ENCODE measurements at places on chromosomes 4 and X. TPM values are rescaled to one million over a fixed set of nuclear protein-coding genes. Genes with fewer than 3 reads are reported as not detected.

- H3K4me1 ChIP-seq: no peaks in the 10 kb centered on the region
- no peak overlapping the region for H3K27ac ChIP-seq
- H3K4me3 ChIP-seq: no peak overlapping the region
- H3K27me3 ChIP-seq: no peaks in the 10 kb centered on the region
These were observed 1263.5 kb downstream of the PCDH7 start for GRCh38 chr4:31983677-31984076.

- peaks cover 3% of the 10 kb centered on the region for H3K27me3 ChIP-seq
- H3K36me3 ChIP-seq: no peaks in the 10 kb centered on the region
- peak; percentile 89 for DNase-seq
- H3K27ac ChIP-seq: peak overlapping the region; percentile 58
- H3K4me1 ChIP-seq: peaks cover 51% of the 10 kb centered on the region
These were observed 4.1 kb downstream of the ENPEP start for GRCh38 chr4:110480031-110480549.

- peaks cover 6% of the 10 kb centered on the region for H3K27me3 ChIP-seq
- H3K4me1 ChIP-seq: peaks cover 33% of the 10 kb centered on the region
- no peak overlapping the region for H3K4me3 ChIP-seq
- H3K27ac ChIP-seq: no peak overlapping the region
These were observed 126.3 kb downstream of the FBXO8 start for GRCh38 chr4:174157106-174157607.

DNA sequence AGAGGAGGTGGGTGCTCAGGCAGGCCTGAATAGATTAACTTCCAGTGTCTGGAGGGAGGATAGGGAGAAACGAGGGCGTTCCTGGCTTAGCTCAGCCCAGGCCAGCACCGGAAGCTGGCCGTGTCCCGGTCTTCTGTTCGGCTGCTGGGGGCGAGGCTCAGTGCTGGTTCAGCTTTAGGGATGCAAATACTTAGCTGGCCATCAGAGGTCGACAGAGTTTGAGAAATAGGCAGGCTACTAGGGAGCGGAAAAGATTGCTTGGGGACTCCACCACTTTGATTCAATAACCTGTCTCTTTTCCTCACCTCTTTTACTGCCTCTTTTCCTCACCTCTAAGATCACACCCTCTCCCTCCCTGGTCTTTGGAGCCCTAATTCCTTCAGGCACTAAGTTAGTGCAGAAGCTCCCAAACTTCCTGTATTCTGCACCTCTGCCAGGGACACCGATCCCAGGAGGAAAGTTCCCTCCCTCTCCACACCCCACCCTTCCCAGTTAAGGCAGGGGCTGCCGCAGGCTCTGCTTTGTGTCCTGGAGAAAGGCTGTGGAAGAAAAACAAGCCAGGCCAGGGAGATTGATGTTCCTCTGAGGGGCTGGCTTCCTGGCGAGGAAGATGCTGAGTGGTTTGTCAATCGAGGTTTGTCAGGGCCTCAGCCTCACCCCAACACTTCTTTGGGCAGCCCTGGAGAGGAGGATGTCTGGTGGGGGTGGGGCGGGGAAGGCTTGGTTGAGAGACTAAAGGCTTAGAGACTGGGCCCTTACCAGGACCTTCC is 6.0 kb upstream of the EFNB1 start:
- peak; percentile 36 for DNase-seq
- H3K4me3 ChIP-seq: no peak overlapping the region
- no peak overlapping the region for H3K27ac ChIP-seq

- peak; percentile 31 for DNase-seq
- H3K4me3 ChIP-seq: peak overlapping the region; percentile 54
- H3K27me3 ChIP-seq: no peaks in the 10 kb centered on the region
- peak overlapping the region; percentile 88 for H3K27ac ChIP-seq
- H3K36me3 ChIP-seq: peaks cover 24% of the 10 kb centered on the region
These were observed 102.6 kb downstream of the PDE5A start for GRCh38 chr4:119525771-119526712.

- no peak for DNase-seq
- no peak overlapping the region for H3K4me3 ChIP-seq
- peaks cover 4% of the 10 kb centered on the region for H3K27me3 ChIP-seq
- no peaks in the 10 kb centered on the region for H3K36me3 ChIP-seq
These were observed 4.7 kb downstream of the NKX1-1 start for GRCh38 chr4:1401409-1402020.

- H3K4me3 ChIP-seq: no peak overlapping the region
- no peak for DNase-seq
These were observed 38.0 kb downstream of the TRIM2 start for GRCh38 chr4:153241970-153242838.

GRCh38 chrX:78710171-78710570 is 37.3 kb upstream of the LPAR4 start:
- H3K27ac ChIP-seq: no peak overlapping the region
- H3K27me3 ChIP-seq: peaks cover 1% of the 10 kb centered on the region
- no peak for DNase-seq
- H3K4me1 ChIP-seq: no peaks in the 10 kb centered on the region

GRCh38 chr4:98658287-98659105 is at the start of gene TSPAN5:
Gene TSPAN5 (minus strand): TSS chr4:98658611.
- H3K36me3 ChIP-seq: peaks cover 14% of the 10 kb centered on the region
- H3K27me3 ChIP-seq: 0 out of 2 replicates have a peak, but pooled peaks cover 3% of the 10 kb centered on the region
- DNase-seq: peak; percentile 67
- H3K4me3 ChIP-seq: peak within 1 kb of the TSS; percentile 99

DNA sequence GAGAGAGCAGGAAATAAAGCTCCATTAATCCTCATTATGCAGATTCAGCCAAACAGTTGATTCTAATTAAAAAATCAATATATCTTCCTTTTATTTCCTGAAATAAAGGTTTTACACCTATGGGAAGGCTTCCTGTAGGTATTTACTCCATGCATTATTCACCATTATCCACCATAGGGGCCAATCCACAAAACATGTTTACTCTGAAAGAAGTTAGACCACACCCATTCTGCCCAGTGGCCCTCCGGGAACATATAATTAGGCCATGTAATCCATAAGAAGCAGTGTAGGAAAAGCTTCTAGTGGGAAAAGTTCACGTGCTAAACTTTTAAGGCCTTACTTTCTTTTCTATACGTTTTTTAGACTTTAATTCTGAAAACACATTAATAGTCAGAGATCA is 57.7 kb downstream of the SAT1 start:
- H3K4me3 ChIP-seq: no peak overlapping the region
- H3K27me3 ChIP-seq: no peaks in the 10 kb centered on the region
- no peak overlapping the region for H3K27ac ChIP-seq
- no peaks in the 10 kb centered on the region for H3K4me1 ChIP-seq
- DNase-seq: no peak

GRCh38 chr4:159400558-159401225 is 297.8 kb downstream of the RAPGEF2 start:
- H3K4me3 ChIP-seq: peak overlapping the region; percentile 77
- peak overlapping the region; percentile 97 for H3K27ac ChIP-seq
- peaks cover 51% of the 10 kb centered on the region for H3K4me1 ChIP-seq
- H3K27me3 ChIP-seq: no peaks in the 10 kb centered on the region

- no peak for DNase-seq
- no peaks in the 10 kb centered on the region for H3K36me3 ChIP-seq
- no peak overlapping the region for H3K4me3 ChIP-seq
- H3K27ac ChIP-seq: no peak overlapping the region
These were observed 109.7 kb downstream of the RTL5 start for GRCh38 chrX:72021975-72022374.

GRCh38 chr4:145735827-145736226 is 55.9 kb downstream of the C4orf51 start:
- no peak for DNase-seq
- peak overlapping the region; percentile 89 for H3K4me3 ChIP-seq
- peak overlapping the region; percentile 100 for H3K27ac ChIP-seq
- no peaks in the 10 kb centered on the region for H3K27me3 ChIP-seq
- peaks cover 62% of the 10 kb centered on the region for H3K4me1 ChIP-seq
- no peaks in the 10 kb centered on the region for H3K36me3 ChIP-seq

The NWD2 gene
- total RNA-seq: not detected

The F9 gene
- not detected for total RNA-seq

The EDA gene
- total RNA-seq: 0.34 TPM

DNA sequence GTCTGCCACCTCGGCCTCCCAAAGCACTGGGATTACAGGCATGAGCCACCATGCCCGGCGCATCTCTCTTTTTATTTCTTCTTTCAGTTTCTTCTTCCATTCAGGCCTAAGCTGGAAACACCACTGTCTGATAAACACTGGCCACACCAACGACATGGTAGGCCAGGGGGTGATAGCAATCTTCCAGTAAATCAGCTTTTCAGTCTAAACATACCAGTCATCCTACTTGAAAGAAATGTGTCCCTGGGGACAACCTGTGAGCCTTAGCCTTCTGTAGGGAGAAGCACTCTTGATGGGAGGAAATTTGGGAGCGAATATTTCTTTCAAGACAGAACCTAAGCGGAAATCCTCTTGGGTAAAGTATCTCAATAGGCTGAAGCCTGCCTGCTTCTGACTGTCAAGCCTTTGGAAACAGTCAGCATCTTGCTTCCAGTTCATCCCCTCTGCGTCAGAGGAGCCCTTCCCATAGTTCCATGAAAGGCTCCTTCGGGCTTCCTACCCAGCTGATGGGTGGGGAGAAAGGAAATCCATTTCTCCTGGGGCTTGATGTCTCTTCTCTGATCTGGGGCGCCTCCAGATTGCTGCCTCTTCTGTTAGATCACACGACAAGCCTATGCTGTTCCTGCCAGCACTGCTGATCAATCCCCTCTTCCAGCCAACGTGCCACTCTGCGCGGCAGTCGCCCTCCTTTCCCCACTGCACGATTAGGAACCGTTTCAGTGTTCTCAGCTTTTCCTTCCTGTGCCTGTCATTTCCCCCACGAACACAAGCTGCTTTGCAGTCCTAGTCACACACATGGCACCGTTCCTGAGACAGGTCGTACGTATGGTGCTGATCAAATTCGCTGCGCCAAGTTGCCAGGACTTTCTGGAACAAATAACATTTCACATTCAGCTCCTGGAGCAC is 49.5 kb upstream of the CBR4 start:
- H3K4me3 ChIP-seq: peak overlapping the region; percentile 74
- peaks cover 46% of the 10 kb centered on the region for H3K4me1 ChIP-seq
- DNase-seq: no peak

- DNase-seq: peak; percentile 9
- H3K36me3 ChIP-seq: no peaks in the 10 kb centered on the region
- H3K27ac ChIP-seq: no peak overlapping the region
- peaks cover 6% of the 10 kb centered on the region for H3K27me3 ChIP-seq
These were observed 7.0 kb downstream of the SFRP2 start for GRCh38 chr4:153781717-153782416.

The CCKAR gene
- total RNA-seq: not detected

- no peak overlapping the region for H3K27ac ChIP-seq
- H3K27me3 ChIP-seq: no peaks in the 10 kb centered on the region
- DNase-seq: no peak
These were observed 381.9 kb downstream of the PRDM5 start for GRCh38 chr4:120540625-120541024.

- peaks cover 8% of the 10 kb centered on the region for H3K27me3 ChIP-seq
- no peak overlapping the region for H3K4me3 ChIP-seq
- H3K36me3 ChIP-seq: no peaks in the 10 kb centered on the region
- H3K27ac ChIP-seq: no peak overlapping the region
- no peaks in the 10 kb centered on the region for H3K4me1 ChIP-seq
- no peak for DNase-seq
These were observed 160.8 kb downstream of the MGST2 start for GRCh38 chr4:139826426-139826825.

The PAGE2B gene
- total RNA-seq: not detected

- no peaks in the 10 kb centered on the region for H3K27me3 ChIP-seq
- no peak overlapping the region for H3K27ac ChIP-seq
- no peaks in the 10 kb centered on the region for H3K36me3 ChIP-seq
- peaks cover 40% of the 10 kb centered on the region for H3K4me1 ChIP-seq
- H3K4me3 ChIP-seq: no peak overlapping the region
- no peak for DNase-seq
These were observed 291.7 kb downstream of the INPP4B start for GRCh38 chr4:142554412-142554811.

DNA sequence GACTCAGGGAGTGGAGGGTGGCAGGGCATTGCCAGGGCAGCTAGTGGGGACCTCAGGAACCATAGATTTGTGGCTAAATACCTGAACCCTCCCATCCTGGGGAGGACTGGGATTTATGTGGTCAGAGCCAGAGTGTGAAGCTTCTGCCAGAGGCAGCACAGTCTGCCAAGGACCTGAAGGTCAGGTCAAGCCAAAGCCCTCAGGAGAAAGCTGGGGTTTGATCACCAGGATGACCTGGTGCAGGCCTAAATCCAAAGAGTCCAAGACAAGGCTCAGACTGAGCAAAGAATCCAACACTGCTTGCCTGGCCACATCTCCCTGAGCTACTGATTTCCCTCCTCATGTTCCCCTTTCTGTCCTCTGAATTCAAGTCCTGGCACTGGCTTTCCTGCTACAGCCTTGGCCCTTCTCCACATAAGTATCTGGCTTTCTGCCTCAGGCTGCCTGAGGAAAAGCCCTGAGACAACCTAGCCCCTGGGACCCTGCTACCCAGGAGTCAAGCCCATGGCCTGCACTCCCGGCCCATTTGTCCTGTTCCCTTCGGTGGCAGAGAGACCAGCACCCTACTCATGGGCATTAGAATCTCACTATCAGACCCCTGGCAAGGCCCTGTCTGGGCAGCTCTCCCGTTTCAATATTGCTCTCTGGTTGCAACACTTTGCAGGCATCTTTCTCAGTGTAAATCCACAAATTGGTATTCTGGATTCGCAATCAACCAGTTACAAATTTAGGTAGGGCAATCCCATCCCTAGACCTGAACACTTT is 39.3 kb upstream of the SLC25A43 start:
- H3K27me3 ChIP-seq: peaks cover 1% of the 10 kb centered on the region
- no peak for DNase-seq
- no peaks in the 10 kb centered on the region for H3K36me3 ChIP-seq
- H3K4me3 ChIP-seq: no peak overlapping the region
- H3K27ac ChIP-seq: no peak overlapping the region

The COQ2 gene
- total RNA-seq: 23.2 TPM

The TECRL gene
- total RNA-seq: not detected

The ELOVL6 gene
- total RNA-seq: 17.5 TPM

DNA sequence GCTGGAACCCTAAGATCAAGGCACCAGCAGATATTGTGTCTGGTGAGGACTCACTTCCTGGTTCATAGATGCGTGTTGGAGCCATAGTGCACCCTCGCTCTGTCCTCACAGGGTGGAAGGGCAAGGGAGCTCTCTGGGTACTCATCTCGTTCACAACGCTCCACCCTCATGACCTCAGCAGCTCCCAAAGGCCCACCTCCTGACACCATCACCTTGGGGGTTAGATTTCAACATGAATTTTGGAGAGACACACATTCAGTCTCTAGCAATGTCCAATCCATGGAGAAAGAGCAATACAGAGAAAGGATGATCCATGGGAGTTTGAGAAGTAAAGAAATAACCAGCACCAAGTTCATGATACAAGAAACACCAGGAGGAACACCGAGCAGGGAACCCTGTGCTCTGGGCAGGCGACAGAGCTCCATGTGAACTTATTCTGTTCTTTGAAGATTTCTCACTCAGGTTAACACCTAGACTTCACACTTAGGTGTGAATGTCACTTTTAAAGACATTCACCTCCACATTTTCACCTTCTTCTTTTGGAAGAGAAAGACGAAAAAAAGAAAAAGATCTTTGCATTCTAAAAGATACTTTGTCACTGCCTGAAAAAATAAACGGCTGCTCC is 171.8 kb upstream of the FAM9B start:
- DNase-seq: no peak
- H3K36me3 ChIP-seq: no peaks in the 10 kb centered on the region
- no peak overlapping the region for H3K4me3 ChIP-seq
- H3K27me3 ChIP-seq: peaks cover 4% of the 10 kb centered on the region
- no peak overlapping the region for H3K27ac ChIP-seq

The CYTL1 gene
- total RNA-seq: not detected
